Left lung (tissue), 14 donors: ENCODE measurements at places on chromosomes 4 and X.

DNA sequence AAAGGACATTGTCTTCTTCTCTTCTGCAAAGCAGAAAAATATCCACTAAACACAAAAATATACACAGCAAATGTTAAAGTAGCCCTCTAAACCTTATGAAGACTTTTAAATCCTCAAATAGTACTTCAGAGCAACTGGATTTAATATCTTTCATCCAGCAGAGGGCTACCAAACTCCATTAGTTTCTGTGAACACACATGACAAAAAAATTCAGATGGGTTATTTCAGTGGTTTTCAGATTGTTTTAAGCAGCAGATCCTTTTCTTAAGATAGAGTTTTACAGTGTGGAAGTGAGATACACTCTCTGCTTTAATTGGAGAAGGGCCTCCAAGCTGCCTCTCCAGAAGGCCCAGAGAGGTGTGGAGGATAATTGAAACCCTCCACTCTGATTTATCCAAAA, 56.7 kb downstream of the ANK2 start:
- DNase-seq: peak; percentile 62

GRCh38 chr4:39881789-39882188, 95.9 kb downstream of the PDS5A start:
- DNase-seq: no peak

- no peak for DNase-seq
Observed at GRCh38 chr4:90982813-90983212, 855.6 kb downstream of the CCSER1 start.

GRCh38 chrX:68732906-68733493, 85.5 kb downstream of the STARD8 start:
- peak; percentile 59 for DNase-seq

GRCh38 chr4:140070366-140070765, 83.6 kb downstream of the MAML3 start:
- no peak for DNase-seq

- no peak for DNase-seq
Observed at GRCh38 chrX:118337687-118338086, 8.2 kb upstream of the WDR44 start.

GRCh38 chr4:7007142-7007907, 35.8 kb upstream of the TADA2B start:
- DNase-seq: no peak

- DNase-seq: no peak
Observed at GRCh38 chr4:145703850-145704497, 24.0 kb downstream of the C4orf51 start.

DNA sequence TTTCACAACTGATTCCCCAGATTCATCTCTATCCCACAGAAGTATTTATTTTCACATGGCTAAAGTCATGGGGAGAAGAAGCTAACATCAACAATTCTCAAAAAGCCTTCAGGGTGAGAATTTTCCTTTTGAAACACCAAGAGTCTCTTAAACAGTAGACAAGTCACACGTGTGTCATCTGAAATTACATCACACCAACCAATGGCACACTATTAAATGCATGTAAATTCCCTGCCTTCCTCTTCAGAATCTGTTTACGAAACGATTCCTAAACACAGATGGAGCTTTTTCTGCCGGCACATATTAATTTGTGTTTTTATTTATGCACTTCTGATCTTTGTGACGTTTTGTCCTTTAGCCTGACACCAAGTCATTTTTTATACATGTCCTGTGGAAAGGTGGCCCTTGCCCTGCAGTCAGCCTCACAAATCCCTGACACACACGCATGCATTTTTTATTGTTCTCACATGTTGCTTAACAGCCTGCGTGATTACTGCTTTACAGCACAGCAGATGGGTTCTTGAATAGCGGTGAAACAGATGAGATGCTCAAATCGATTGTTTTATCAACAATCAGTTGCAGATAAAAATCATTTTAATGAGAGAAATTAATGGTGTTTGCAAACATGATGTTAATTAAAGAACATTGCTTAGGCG, 735.9 kb upstream of the TENM3 start:
- DNase-seq: no peak

GRCh38 chr4:180860089-180860720, 1383.0 kb upstream of the TENM3 start:
- DNase-seq: no peak

DNA sequence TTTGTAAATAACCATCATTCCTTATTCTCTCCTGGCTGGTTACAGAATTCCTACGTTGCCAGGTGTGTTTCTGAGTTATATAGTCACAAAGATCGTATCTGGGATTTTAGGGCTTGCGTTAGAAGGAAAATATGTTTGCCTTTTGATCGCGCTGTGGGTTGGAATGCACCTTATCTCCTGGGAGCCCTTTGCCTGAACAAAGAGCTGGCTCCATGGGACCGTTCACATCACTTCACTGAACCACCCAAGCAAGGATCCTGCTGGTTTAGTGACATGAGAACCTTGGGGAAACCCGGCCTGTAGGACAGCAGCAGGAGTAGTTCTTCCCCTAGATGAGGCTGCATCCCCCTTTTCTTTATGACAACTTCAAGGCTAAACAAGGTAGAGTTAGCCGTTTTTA, 51.6 kb downstream of the RS1 start:
- DNase-seq: no peak

GRCh38 chrX:2928191-2928582, 952 bp downstream of the ARSD start:
- peak; percentile 87 for DNase-seq

GRCh38 chr4:147123146-147123545, 177.5 kb upstream of the TTC29 start:
- DNase-seq: no peak

DNA sequence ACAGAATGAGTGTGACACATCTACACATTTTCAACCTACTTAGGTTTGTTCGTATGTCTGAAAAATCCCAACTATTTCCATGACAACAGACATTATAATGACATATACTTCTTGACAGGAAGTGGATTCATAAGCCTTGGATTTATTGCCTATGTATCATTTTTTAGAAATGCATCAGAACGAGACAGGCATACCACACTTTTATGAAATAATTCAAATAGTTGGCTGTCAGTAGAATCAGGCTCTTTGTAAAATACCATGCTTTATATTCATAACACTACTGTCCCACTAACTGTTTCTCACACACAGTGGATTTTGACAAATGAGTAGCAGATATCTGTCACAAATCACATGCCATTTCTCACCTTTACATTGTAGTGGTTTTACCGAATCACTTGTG, 173.2 kb downstream of the BEND2 start:
- DNase-seq: no peak

- DNase-seq: no peak
Observed at GRCh38 chrX:149950681-149951080, 12.4 kb upstream of the EOLA2 start.

DNA sequence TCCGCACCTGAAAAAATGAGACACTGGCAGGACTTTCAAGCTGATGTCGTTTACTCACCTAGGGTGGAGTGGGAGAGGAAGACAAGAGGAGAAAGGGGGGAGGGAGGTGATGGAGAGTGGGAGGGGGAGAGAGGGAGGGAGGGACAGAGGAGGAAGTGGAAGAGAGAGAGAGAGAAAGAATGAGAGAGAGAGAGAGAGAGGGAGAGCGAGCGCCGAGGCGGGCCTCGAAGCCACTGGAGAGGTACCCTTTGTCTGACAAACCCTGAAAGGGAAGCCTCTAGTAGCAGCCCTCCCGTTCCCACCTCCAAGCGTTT, 296 bp upstream of the ADGRL3 start:
- no peak for DNase-seq

GRCh38 chr4:12889054-12889453, 595.1 kb downstream of the RAB28 start:
- DNase-seq: no peak

GRCh38 chr4:184099535-184099966, 118.1 kb downstream of the ENPP6 start:
- no peak for DNase-seq

- no peak for DNase-seq
Observed at GRCh38 chrX:110402091-110402849, 43.6 kb downstream of the RTL9 start.

- peak; percentile 25 for DNase-seq
Observed at GRCh38 chrX:74431797-74432196, 10.5 kb downstream of the SLC16A2 start.

DNA sequence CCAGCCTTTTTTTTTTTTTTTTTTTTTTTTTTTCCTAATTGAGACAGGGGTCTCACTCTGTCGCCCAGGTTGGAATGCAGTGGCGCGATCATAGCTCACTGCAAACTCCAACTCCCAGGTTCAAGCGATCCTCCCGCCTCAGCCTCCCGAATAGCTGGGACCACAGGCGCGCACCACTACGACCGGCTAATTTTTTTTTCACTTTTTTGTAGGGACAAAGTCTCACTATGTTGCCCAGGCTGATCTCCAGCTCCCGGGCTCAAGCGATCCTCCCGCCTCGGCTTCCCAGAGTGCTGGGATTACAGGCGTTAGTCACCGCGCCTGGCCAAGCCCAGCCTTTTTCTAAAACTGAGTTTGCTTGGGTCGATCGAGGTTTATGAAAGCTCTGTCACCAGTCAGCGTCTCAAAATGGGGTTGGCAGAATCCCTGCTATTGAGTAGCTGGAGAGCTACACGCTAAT, 1.3 kb upstream of the OTUD5 start:
- no peak for DNase-seq

- DNase-seq: no peak
Observed at GRCh38 chr4:122167369-122167768, 15.2 kb downstream of the BLTP1 start.

- no peak for DNase-seq
Observed at GRCh38 chr4:125828346-125828745, 513.6 kb downstream of the FAT4 start.

- no peak for DNase-seq
Observed at GRCh38 chr4:69874507-69874906, 14.6 kb upstream of the SULT1E1 start.

DNA sequence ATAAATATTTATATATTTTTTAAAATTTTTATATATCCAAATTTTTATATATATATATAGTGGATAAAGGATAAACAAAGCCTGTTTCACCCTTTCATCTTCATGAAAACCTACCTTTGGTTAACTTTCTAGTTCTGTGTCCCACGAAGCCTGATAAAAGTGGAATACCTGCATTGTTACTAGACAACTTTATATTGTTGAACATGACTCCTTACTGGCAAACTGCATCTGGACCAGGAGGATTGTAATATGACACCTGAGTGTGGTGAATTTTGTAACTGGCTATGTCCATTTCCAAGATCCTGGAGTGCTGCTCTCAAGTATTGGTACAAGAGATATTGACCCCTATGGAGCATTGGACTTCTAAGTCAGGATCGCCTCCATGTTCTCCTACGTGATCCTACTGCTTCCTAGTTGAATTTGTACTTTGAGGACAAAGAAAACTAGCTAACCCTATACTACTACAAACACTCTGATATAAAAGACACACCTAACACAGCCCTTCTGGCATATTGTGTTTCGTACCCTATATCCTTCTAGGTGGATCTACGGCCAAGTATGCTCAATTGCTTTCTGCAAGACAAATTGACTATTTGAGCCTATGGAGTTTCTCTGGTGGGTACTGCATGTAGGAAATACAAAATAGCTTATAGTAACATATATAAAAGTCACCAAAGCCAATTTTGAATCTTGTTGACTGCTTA, 61.3 kb upstream of the PRRG1 start:
- no peak for DNase-seq

DNA sequence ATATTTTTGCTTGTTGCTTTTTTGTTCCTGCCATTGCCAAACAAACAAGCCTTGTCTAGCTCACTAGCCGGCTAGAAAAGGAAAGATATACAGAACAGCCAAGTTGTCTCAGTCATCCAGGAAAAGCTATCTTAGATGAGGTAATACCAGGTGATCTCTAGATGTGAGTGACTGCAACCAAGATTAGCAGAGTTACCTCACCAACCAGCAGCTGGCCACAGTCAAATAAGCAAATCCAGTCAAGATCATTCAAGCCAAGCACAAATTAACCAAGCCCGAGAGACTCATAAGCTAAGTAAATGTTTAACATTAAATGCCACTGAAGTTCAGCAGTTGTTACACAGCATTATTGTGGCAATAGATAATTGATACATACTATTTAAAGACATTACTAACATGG, 108.6 kb downstream of the CENPC start:
- DNase-seq: no peak

DNA sequence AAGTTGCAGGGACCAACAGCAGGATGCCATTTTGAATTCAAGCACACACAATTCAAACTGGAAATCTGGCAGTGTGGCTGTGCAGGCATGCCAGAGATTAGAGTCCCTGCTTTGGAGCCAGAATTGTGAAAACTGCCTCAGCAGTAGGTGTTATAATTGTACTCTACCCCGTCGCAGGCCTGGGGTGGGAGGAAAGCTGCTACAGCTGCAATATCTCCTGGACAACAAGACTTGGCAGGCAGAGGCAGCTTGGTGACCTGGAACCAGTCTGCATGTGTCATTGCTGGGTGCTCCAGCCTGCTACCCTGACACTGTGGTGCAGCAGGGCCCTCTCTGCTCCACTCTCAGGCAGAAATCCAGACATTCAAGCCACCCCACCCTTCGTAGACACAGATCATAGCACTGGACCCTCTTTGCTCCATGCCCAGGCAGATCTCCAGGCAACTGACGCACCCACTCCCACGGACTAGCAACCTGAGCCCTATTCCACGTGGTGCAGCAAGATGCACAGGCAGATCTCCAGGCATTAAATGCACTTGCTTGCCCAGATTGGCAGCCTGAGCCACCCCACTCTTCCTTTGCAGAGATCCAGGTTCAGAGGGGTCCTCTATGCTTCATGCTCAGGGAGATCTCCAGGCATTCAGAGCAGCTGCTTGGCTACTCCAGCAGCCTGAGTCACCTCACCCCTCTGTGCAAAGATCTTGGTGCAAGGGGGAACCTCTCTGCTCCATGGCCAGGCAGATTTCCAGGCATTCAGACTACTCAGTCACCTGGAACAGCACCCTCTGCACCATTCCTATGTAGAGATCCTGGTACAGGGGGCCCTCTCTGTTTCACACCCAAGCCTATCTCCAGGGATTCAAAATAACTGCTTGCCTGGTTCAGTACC, 140.5 kb downstream of the LRBA start:
- no peak for DNase-seq

DNA sequence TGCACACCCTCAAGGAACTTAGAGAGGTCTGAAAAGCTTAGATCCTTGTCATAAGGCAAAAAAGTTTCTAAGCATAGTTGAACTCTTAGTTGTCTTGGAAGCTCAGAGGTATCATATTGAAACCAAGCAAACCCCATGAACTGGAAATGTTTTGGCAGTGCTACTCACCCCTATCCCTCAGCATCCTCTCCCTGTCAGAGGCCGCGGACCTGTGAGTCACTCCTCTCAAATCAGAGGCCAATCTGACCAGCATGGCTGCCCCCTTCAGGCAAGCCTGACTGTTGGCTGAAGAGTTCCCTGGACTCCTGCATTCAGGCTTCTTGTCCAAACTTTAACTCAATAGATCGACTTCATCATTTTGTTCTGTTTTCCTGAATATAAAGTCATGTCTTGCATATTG, 69.4 kb downstream of the KCNIP4 start:
- no peak for DNase-seq

GRCh38 chr4:38360201-38360600, 303.8 kb upstream of the KLF3 start:
- no peak for DNase-seq
